Hepatocyte (in vitro differentiated cells): ENCODE measurements at places on chromosomes 6 and 20.

GRCh38 chr6:117829594-117830319 is 77.3 kb upstream of the SLC35F1 start:
- peak; percentile 65 for DNase-seq

- DNase-seq: no peak
Observed at GRCh38 chr6:116263353-116263752, 9.5 kb upstream of the TSPYL4 start.

GRCh38 chr6:159444056-159444760 is 248.8 kb downstream of the SOD2 start:
- DNase-seq: no peak

DNA sequence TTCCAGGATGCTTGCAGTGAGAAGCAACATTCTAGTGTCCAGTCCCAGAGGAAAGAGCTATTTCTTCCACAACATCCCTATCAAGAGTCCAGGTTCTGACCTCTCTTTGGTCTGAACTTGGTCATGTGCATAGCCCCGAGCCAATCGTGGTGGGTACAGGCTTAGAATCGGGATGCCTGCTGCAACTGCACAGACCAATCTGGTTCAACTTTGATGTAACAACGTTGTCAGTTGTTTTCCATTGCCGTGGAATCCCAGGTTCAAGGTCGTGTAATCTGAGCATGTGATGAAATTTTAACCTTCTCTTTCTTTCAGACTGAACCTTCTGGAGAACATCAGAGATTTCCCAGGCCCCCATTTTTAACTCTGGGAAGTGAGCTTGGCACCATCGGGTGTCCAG is 130.5 kb downstream of the ANKRD60 start:
- no peak for DNase-seq

DNA sequence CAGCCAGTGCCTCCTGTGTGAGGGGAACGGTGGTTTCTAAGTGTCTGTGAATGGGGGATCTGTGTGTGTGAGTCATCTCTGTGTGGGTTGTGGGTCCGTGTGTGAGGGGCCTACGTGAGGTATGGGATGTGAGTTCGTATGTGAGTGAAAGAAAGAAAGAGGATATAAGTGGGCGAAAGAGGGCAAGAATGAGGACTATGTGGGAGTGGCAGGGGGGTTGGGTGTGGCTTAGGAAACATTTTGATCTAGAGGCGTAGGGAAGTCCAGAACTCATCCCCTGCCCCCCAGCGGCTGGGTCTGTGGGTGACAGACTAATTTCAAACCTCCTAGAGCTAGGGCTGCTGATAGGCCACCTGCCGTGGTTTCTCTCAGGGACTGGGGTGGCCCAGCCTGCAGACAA is 35.5 kb downstream of the DHX35 start:
- no peak for DNase-seq

- DNase-seq: no peak
Observed at GRCh38 chr6:34276881-34277762, 28.3 kb upstream of the SMIM29 start.

GRCh38 chr6:126720304-126720703 is 380.4 kb downstream of the CENPW start:
- DNase-seq: no peak

DNA sequence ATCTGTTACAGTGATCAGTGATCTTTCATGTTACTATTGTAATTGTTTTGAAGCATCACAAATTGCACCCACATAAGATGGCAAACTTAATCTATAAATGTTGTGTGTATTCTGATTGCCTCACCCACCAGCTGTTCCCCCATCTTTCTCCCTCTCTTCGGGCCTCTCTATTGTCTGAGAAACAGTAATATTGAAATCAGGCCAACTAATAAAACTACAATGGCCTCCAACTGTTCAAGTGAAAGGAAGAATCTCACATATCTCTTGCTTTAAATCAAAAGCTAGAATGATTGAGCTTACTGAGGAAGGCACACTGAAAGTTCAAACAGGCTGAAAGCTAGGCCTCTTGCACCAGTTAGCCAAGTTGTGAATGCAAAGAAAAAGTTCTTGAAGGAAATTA is 141.2 kb downstream of the CDK19 start:
- no peak for DNase-seq

DNA sequence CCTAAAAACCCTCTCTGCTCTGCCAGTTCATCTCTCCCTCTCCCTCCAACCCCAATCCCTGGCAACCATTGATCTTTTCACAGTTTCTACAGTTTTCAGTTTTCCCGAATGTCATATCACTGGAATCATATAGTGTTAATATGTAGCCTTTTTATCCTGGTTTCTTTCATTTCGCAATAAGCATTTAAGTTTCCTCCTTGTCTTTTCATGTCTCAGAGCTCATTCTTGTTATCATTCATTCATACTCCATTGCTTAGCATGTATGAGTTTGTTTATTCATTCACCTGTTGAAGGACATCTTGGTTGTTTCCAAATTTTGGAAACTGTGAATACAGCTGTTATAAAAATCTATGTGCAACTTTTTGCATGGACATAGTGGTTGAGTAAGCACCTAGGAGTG is 5.5 kb upstream of the PCMTD2 start:
- DNase-seq: no peak

- no peak for DNase-seq
Observed at GRCh38 chr6:11931296-11932035, 80.6 kb upstream of the HIVEP1 start.

DNA sequence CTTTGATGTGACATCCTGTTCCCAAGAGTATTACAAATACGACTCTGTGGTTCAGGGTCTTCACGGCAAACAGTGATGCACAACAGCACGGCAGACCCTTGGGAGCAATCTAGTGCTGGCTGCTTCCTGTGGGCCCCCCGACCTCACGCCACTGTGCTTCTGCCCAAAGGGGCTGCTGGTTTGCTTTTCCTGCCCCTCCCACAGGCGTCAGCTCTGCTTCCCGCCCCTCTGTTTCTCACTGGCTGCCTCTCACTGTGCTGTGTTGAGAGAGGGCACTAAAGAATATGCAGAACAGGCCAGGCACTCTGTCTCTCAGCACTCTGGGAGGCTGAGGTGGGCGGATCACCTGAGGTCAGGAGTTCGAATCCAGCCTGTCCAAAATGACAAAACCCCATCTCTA is 554.5 kb upstream of the AGPAT4 start:
- DNase-seq: no peak

DNA sequence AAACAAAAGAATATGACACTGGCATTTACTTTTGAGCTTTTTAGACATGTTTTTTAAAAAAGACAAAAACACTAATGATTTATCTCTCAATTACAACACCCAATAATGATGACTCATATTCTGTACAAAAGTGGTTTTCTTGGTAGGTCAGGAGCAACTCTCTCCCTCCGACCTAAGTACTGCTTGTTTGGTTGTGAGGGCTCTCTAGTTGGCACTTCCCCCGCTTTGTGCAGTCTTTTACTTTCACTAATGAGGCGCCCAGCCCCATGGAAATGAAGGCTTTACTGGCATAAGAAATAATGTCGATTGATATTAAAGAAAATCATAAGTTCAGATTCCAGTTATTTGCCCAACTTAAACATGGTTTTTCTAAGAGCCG is 1.3 kb downstream of the KPNA5 start:
- peak; percentile 26 for DNase-seq

DNA sequence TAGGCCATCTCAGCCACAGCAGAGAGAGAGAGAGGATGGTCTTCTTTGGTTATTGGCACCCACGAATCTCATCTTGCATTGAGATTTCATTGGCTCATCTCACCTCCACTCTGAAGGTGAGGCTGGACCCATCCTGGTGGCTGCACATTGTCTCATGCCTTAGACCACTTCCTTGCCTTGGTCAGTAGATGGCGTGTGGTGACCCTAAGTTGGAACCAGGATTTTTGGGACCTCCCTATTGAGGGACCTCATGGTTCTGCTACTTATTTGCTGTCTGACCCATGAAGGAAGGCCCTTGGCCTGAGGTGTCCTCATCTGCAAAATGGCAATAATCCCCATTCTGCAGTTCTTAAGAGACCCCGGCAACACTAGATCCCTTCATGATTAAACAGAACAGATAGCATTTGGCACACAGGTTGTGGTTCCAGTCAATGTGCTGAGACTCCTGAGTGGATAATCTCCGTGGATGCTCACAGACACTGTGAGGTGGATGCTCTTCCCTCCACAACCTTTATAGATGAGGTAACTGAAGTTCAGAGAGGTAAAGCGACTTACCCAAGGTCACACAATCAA is 21.5 kb upstream of the AAR2 start:
- peak; percentile 20 for DNase-seq

GRCh38 chr6:12060780-12061609 is 48.9 kb downstream of the HIVEP1 start:
- DNase-seq: peak; percentile 37

DNA sequence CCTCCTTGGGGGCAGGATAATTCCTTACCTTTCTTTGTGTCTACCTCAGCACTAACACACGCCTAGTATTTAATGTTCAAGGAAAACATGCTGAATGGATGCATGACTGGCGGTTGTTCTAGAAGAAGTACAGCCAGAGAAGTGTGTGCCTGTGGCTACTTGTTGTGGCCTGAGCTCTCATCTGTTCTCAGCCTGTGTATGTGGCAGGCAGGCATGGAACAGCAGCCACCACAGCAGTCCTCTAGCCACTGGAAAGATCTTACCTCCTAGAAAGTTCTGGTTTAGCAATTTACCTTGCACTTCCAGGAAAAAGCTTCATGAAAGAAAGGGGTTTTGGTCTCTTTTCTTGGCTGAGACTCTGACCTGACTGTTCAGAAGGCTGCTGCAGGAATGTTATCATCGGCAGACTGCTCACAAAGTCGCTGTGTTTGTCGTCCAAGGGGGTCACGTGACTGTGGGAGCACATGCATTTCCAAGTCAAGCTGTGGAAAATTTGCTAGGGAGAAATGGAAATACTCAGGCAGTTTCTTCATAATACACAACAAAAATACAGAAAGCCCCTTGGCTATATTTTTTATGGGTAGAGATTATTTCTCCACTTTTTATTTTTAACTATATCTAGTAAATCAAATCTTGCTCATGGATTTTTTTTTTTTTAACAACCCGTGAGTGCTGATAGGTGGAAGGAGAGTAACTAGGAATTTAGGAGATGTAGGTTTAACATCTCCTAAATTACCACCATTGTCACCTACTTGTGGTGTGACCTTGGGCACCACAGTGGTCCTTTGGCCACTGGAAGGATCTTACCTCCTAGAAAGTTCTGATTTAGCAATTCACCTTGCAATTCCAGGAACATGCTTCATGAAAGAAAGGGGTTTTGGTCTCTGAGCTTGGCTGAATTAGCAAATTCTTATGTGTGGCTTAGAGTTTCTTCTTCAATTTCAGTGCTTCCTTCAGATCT is 110.8 kb upstream of the GPR6 start:
- peak; percentile 82 for DNase-seq

GRCh38 chr6:130063806-130064205 is 45.4 kb downstream of the L3MBTL3 start:
- no peak for DNase-seq

DNA sequence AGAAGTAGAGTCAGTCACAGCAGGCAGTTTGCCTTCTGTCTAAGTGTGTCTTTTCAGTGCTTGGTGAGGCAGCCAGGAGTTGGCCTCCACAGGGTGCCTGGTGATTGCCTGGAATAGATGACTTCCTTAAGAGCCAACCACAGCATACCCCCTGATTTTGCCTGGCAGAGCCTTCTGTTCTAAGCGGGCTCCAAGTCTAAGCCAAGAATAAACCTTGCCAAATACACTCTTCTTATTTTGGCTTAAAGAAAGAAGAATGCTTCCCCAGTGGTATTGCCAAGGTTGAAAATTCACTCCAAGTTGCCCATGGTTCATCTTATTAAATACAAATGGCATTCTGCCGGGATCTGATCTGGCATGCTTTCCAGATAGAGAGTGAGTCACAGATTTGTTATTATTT is 1424.8 kb upstream of the EYS start:
- no peak for DNase-seq

DNA sequence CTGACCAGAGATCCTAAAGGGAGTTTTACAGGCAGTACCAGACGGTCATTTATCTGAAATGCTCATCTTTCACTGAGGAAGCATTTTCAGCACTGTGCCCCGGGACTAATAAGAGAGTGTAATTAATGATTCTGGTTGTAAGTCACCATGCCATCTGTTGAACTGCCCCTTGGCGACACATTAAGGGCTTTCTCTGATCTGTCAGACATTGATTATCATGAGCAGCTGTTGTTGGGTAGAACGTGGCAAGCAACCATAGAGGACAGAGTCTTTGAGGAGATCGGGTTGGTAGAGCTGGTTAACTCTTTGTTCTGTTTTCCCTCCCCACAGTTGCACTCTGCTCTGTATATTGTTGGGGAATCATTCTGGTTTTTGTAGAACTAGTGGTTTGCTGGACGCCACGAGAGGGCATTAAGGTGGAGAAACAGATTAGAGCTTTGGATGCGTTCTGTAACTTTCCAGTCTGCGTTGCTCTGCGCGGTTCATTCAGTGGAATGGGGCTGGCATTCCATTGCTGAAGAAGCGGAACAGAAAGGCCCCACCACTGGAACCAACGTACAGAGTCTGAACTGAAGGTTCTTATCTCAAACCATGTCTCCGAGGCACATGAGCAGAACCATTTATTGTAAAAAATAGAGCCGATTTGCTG is 34.3 kb downstream of the RPRD1B start:
- DNase-seq: no peak

DNA sequence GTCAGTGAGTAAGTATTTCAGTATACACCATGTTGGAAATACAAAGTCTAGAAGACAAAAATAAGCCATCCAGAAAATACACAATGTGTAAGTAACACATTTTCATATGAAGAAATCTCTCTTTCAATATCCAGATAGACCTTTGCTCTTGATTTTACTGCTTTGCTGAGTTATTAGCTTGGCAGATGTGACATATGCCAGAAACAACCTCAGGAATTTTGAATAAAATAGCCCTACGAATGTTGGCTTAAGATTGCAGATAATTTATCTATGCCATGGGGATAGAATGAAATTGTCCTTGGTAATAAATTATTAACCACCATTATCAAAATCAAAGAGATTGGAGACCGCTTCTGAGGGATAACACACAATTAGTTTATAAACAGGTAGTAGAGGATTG is 1036.9 kb upstream of the EPHA7 start:
- DNase-seq: no peak

DNA sequence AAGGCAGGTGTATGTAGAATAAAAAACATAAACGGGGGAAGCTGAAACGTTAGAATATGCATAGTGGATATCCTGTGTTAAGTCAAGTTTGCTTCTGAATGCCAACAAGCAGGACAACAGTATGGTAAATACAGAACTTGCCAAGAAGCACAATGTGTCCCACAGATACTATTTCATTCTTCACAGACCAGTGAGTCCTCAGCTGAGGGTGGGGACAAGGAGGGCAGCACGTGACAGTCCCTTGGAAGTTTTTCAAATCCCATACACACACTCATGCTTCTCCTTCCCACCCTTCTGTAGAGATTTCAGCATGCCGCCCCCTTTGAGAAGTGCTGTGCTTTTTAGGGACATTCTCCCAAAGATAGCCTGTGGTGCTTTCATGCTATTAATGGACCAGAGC is 268.5 kb upstream of the ECI2 start:
- DNase-seq: no peak

- no peak for DNase-seq
Observed at GRCh38 chr20:58149437-58150091, 78.9 kb downstream of the ANKRD60 start.

- DNase-seq: no peak
Observed at GRCh38 chr6:90472716-90473115, 114.2 kb downstream of the MAP3K7 start.

- no peak for DNase-seq
Observed at GRCh38 chr6:48985025-48985424, 478.0 kb downstream of the MMUT start.

- DNase-seq: no peak
Observed at GRCh38 chr6:136365776-136366354, 76.2 kb upstream of the BCLAF1 start.

- DNase-seq: peak; percentile 87
Observed at GRCh38 chr6:3247255-3248146, 11.2 kb upstream of the PSMG4 start.

- DNase-seq: no peak
Observed at GRCh38 chr6:49978332-49979226, 9.2 kb upstream of the DEFB113 start.

GRCh38 chr20:32918296-32918695 is 59.6 kb downstream of the EFCAB8 start:
- no peak for DNase-seq
